ENCODE measurements at places on chromosomes 2 and 18.

- no peak for DNase-seq
These were observed 31.8 kb downstream of the TDRD15 start for GRCh38 chr2:21155365-21156136.

- DNase-seq, result no peak
These were observed 343.5 kb downstream of the RBM43 start for GRCh38 chr2:150917961-150918713.

DNA sequence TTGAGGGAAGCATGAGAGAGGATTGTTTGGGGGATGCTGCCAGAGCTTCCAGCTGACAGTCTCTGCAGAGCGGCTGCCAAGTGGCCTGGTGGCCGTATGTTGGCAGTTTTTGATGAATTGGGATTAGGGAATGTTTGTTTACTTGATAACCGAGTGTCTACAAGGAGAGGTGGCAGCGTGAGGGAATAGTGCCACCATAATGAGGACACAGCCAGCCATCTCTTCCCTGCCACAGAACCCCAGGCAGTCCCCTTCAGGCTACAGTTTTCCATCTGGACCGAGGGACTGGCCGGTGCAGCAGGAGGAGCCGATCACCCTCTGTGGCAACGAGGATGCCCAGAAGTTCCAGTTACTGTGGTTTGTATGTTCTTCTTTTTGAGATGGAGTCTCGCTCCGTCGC is 55.2 kb downstream of the TRAPPC12 start:
- DNase-seq, result no peak

DNA sequence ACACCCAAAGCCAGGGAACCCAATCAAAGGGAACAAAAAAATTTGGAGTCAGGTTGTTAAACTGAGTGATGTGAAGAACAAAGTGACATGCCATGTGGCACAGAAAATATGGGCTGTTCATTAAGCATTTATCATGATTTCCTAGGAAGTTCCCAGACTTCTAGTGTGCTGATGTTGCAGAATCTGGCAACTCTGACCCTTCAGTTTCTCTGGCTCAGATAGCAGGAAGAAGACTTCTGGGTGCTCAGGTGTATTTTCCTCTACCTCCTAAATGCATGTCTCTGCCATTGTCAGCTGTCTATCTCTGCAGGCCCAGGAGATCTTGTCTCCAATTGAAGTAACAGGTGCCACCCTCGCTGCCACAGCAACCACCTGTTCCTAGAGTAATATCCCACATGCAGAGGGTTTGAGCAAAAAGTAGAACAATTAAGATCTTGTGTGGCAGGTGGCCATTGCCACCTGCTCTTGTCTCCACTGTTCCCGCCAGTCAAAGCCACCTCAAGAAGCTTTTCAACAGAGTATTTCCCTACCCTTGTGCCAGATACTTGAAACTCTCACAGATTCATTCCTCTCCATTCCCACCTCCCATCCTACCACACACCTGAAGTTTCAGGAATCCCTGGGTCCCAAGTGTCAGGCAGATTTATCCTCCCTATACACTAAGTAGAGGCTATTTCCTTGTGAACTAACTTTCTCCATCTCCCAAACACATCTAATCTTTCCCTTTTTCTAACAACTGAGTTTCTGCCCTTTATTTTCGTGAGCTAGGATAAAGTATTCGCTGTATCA is 533.7 kb upstream of the CHAC2 start:
- no peak for DNase-seq

GRCh38 chr2:149449017-149449416 is 118.6 kb downstream of the LYPD6 start:
- no peak for DNase-seq

DNA sequence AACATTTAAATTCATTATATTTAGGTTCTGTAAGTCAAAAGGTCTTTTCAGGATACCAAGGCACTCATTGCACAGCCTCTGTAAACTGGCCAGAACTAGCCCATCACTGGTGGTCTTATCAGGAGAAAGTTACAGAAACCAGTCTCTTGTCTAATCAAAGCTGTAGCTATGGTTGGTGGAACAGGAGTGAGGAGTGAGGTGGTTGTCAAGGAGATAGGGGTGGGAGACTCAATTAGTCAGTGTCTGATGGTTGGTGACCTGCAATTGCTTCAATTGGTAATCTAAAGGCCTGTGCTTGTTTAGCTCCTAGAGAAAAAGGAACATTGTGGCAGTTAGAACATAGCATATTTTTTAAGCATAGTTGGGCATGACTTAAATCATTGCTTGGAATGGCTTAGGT is 458.6 kb upstream of the CDH2 start:
- no peak for DNase-seq

DNA sequence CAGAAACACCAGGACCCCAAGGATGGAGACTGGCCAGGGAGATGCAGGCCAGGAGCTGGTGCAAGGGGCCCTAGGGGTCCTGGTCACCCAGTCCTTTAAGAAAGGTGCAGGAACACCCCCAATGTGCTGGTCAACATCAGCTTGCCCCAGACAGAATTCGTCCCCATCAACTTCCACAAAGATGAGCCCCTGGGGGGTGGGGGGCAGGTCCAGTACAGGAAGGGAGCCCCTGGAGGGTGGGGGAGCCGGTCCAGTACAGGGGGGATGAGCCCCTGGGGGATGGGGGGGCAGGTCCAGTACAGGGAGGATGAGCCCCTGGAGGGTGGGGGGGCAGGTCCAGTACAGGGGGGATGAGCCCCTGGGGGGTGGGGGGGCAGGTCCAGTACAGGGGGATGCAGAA is 160.7 kb upstream of the SALL3 start:
- DNase-seq, result no peak

GRCh38 chr18:31044926-31045325 is 2.4 kb upstream of the DSC3 start:
- no peak for DNase-seq

DNA sequence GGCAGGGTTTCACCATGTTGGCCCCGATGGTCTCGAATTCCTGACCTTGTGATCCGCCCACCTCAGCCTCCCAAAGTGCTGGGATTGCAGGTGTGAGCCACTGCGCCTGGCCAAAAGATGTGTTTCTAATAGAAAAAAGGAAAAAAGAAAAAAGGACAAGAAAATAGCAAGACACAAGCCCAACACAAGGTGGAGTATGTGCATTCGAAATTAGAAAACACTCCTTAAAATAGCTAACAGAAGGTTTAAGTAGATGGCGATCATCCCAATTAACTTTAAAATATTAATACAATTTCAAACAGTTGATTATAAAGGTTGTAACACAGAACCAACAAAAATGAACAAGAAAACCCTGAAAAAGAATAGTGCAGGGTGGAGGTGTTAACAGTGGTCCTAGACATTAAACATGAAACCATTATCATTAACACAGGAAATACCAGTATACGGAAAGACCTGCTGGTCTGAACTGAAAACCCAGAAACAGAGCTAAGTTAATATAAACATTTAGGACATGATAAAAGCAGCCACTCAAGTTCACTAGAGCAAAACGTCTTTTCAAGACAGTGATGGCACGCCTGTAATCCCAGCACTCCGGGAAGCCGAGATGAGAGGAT is 57.9 kb downstream of the HDLBP start:
- DNase-seq, result no peak

DNA sequence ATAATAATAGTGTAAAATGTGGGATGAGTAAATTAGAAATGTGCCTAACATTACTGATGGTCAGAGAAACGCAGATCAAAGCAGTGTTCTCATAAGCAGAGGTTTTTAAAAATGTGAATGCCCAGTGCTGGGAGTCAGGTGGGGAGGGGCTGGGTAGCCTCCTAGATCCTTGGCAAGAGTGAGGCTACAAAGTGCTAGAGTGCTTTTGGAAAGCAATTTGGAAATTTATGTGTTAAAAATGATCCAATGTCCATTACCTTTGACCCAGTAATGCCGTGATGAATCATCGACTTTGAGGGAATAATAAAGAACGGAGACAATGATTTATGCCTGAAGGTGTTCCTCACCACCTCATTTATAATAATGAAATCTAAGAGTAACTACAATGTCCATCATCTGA is 44.9 kb upstream of the TWIST2 start:
- no peak for DNase-seq

DNA sequence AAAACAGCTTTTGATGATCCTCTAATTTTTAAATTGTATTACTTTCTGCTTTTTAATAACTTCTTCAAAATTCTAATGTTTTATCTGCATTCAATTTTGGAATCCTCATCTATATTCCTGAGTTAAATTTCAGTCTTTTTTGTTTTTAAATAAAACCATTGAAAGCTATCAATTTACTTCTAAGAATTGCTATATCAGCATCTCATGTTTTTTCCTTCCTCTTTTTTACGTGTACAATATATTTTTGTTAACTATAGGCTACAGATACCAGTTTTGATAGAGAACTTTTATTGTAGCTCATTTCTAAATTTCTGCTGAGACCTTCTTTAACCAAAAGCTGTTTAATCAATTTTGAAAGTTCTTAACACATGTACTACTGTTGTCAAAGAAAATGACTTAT is 84.5 kb downstream of the SS18 start:
- no peak for DNase-seq

DNA sequence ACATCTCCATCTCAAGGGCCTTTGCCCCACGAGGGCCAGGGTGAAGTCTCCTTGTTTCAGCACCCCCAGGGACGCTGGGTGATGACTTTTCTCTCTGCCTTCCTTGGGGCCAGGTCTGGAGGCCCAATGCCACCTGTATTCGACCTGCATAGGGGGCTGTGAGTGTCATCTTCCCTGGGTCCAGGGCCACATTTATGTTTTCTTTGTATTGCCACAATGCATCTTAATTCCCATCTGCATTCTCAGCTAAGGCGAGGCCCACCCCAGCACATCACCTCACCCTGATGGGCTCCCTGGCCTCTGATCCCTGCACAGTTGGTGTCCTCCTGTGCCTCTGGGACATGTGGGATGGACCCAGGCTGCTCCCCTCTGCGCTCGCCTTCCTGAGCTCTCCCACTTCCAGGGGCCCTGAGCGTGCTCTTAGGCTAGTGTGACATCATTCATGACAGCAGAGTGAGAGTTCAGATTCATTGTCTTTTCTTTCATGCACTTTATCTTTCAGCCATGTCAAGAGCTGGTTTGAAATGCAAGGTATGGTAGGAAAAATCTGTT is 122.0 kb upstream of the COPS8 start:
- DNase-seq, result no peak

All from activated CD8-positive, alpha-beta memory T cell treated with anti-CD3 and anti-CD28 coated beads for 1 hour (primary cell).